Endodermal cell (in vitro differentiated cells): ENCODE measurements at places on chromosomes 3 and 15. TPM values are rescaled to one million over a fixed set of nuclear protein-coding genes. Genes with fewer than 3 reads are reported as not detected.

GRCh38 chr3:81643721-81644120 lies 117.7 kb downstream of the GBE1 start:
- H3K36me3 ChIP-seq: no peaks in the 10 kb centered on the region
- H3K27me3 ChIP-seq: no peaks in the 10 kb centered on the region
- no peaks in the 10 kb centered on the region for H3K4me1 ChIP-seq
- H3K27ac ChIP-seq: no peak overlapping the region

GRCh38 chr15:21261965-21262850 lies 178.1 kb downstream of the POTEB3 start:
- no peak overlapping the region for H3K27ac ChIP-seq
- H3K4me1 ChIP-seq: no peaks in the 10 kb centered on the region
- no peak overlapping the region for H3K4me3 ChIP-seq
- peak; percentile 41 for DNase-seq
- H3K27me3 ChIP-seq: no peaks in the 10 kb centered on the region

GRCh38 chr3:57709559-57709958 lies 16.7 kb upstream of the DENND6A start:
- no peak overlapping the region for H3K4me3 ChIP-seq
- DNase-seq: no peak
- H3K27me3 ChIP-seq: no peaks in the 10 kb centered on the region
- no peaks in the 10 kb centered on the region for H3K36me3 ChIP-seq
- H3K4me1 ChIP-seq: no peaks in the 10 kb centered on the region

DNA sequence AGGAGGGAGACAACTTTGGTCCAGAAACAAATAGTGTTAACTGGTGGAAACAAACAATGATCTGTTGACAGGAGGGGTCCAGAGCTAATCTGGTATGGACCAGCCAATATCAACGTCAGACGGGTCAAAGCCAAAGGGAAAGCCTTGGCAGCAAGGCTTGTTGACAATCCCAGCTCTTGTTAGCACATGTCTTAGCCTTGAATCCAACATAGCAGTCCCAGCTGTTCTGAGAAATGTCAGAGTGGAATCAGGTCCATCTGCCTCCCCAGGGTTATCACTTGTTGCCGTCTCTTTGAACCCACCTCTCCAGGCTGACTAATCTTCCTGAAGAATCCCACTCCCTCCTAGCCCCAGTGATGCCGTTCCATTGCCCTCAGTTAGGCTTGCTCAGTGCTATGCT lies 404.6 kb upstream of the MCTP2 start:
- no peak for DNase-seq
- no peaks in the 10 kb centered on the region for H3K27me3 ChIP-seq
- H3K36me3 ChIP-seq: no peaks in the 10 kb centered on the region
- H3K4me3 ChIP-seq: no peak overlapping the region

DNA sequence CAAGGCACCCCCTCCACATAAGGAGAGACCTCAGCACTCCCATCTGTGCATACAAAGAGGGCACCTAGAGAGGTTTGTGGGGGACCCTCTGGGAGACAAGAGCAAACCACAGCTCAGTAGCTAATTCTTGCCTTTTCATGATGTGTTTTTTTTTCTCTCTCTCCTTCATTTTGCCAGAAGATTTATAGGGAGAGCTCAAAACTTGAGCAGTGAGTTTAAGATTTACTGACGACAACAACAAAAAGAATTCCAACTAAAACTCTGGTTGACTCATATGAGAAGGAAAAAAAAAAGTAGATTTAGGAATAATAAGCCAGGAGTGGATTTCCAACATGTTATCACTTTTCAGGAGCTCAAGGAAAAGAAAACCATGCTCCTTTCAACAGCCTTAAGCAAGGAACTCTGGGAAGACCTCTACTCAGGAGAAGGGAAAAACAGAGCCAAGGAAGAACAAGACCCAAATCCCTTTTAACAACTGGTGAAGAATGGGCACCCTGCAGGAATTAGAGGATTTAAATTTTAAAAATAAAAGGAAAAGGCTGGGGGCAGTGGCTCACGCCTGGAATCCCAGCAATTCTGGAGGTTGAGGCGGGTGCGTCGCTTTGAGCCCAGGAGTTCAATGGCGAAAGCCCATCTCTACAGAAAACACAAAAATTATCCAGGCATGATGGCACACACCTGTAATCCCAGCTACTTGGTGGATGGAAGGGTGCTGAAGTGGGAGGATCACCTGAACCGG lies 58.2 kb upstream of the RAD18 start:
- no peaks in the 10 kb centered on the region for H3K36me3 ChIP-seq
- peaks cover 2% of the 10 kb centered on the region for H3K4me1 ChIP-seq
- H3K4me3 ChIP-seq: no peak overlapping the region

Gene AQP9
- total RNA-seq: not detected in 2 replicates

Gene SOX2
- 1.8 to 3.7 TPM (median 2.5 TPM) in 3 replicates for total RNA-seq

Gene LRRC57
- total RNA-seq: 11.7 to 20.6 TPM (median 19.3 TPM) in 3 replicates

DNA sequence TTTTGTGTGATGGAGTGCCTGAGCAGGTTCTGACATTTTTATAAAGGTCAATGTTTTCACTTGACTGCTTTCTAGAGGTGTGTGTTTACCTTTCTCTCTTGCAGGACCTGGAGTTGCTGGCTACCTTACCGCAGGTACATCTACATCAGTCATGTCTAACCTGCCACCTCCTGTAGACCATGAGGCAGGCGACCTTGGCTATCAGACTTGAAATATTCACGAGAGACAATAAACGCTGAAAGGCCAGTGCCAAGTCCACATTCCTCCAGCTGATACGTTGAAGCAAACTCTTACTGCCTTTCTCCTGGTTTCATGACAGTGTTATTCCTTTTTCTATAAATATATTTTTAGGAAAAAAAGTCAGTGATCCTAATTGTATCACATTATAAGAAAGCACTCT lies 59.0 kb upstream of the ACKR4 start:
- H3K36me3 ChIP-seq: peaks cover 60% of the 10 kb centered on the region
- no peaks in the 10 kb centered on the region for H3K27me3 ChIP-seq
- H3K4me3 ChIP-seq: no peak overlapping the region
- DNase-seq: no peak
- no peak overlapping the region for H3K27ac ChIP-seq

- H3K27me3 ChIP-seq: no peaks in the 10 kb centered on the region
- H3K4me3 ChIP-seq: no peak overlapping the region
- no peak overlapping the region for H3K27ac ChIP-seq
- peak; percentile 56 for DNase-seq
- H3K36me3 ChIP-seq: no peaks in the 10 kb centered on the region
Measured at GRCh38 chr3:59327376-59327808, 277.6 kb upstream of the CFAP20DC start.
